ENCODE measurements at places on chromosomes 7 and 10. TPM values are rescaled to one million over a fixed set of nuclear protein-coding genes. Genes with fewer than 3 reads are reported as not detected.

Gene IDI2
- not detected for total RNA-seq

GRCh38 chr10:129415215-129416140 is 51.6 kb upstream of the MGMT start:
- DNase-seq: no peak

Gene ALOX5
- total RNA-seq: 23.1 TPM

Gene C7orf33
- not detected for total RNA-seq

GRCh38 chr7:89666136-89666835 is 488.0 kb upstream of the STEAP1 start:
- no peak for DNase-seq

Gene ZNF800
- total RNA-seq: 36.9 TPM

DNA sequence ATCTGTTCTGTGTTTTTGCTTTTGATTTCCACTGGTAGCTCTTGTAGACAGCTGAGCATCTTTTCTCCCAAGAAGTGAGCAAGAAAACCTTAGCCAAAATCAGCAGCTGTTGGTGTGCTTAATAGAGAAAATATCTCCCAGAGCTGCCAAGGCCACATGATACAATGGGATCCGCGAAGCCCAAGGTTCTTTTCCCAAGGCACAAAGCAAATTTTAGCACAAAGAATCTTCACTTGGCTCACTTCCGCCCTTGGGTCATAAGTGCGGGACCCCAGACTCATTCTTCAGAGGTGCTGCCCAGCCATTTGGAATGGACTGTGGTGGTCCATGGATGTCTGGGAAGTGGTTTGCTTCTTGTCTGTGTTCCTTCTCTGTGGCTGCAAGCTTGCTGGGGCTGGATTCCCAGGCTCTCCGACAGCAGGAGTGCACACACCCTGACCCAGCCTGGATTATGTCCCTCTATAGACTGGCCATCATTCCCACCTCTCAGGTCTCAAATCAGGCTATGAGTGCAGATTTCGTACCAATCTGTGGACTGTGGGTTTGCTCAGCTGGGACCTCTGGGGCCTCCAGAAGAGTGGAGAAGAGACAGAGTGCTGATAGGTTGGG is 93.0 kb upstream of the TMEM72 start:
- DNase-seq: no peak

- no peak for DNase-seq
Measured at GRCh38 chr10:133336118-133336576, 549 bp downstream of the CALY start.

- no peak for DNase-seq
Measured at GRCh38 chr7:155804897-155805825, 7.1 kb downstream of the SHH start.

DNA sequence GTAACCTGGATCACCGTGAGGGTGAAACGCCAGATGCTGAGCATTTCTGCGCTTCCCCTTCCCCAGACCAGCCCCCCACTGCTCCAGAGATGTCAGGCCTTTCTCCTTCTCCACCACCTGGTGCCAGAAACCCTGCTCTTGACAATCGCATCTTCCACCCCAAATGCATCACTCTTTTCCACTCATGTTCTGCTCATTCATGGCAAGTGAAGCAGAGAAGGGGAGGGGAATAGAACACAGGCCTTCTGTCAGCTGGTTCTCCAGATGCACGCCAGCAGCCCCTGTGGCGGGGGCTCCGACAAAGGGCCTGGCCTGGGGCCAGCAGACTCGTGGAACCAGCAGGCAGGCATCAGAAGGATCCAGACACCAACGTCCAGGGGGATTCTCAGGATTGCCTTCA is 68.5 kb upstream of the SVIL start:
- DNase-seq: no peak

Gene ESYT2
- 102 TPM for total RNA-seq

DNA sequence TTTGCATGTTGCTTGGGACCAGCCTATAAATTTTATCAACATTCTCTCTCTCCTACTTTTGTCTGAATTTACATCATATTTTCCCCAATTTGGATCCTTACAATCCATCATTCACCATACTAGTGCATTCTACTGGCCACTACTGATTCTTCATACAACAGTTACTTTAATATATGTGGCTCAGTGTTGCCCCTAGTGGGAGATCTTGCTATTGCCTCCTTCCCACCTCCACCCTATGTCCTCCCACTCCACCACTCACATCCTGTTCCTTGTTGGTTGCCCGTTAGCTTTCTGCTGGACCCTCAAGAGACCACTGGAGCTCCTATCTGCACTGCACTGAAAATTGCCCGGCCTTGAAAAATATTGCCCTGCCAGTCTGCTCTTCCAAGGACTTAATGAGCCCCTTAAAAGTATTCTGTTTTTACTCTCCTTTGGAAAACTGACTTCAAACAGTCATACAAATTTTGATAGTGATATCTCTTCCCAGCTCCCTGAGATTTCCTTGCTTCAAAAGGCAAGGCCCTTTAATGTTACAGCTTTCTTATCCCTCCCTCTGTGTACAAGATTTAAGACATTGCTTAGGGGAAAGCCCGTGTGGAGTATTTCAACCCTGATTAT is 243.2 kb upstream of the TMEM229A start:
- DNase-seq: no peak

DNA sequence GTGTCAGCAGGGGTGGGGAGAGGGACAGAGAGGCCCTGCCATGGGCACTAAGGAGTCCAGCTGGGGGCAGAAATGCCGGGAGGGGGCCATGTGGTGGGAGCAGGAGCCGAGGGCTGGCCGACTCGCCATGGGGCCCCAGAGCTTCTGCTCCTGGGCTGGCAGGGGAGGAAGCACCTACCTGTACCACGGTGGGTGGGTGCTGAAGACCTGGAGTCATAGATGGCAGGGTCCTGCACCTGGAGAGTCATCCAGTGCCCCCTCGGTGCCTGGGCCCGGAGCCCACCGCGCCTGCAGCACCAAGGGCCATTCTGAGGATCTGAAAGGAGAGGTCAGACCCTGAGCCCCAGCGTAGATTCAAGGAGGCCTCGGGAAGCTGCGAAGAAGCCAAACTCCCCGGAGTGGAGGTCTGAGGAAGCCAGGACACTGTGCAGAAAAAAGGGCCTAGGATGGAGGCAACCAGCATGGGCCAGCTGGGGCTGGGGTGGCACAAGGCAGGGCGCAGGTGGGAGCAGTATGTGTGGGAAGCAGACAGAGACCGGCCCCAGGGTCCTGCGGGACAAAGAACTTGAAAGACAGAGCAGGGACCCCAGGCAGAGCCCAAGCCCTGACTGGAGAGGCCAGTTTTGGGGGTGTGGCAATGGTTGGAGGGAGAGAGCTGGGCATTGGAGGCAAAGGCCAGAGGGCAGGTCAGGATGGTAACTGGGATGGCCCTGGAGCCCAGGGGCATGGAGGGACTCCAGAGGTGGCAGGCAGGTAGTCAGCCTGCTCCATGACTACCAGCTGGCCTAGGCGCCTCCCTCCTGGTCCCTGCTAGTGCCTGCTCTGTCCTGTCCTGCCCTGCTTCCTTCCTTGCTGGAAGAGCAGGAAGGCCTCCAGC is 26.7 kb upstream of the SMARCD3 start:
- DNase-seq: peak; percentile 63

DNA sequence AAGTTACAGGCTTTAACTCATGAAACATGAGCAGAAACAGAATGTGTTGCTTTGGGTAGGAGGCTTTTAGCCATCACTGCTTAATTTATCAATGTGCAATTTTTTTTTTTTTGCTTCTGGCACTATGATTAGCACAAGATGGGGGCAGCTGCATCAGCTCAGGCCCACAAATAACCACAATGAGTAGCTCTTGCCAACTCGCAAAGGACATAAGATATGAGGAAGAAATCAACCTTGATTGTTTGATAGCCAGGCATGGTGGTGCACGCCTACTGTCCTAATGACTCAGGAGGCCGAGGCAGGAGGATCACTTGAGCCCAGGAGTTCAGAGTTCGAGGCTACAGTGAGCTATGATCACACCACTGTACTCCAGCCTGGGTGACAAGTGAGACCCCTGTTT is 12.3 kb downstream of the NOD1 start:
- DNase-seq: no peak

Gene ZNF727
- not detected for total RNA-seq

GRCh38 chr10:10886861-10887531 is 130.7 kb upstream of the CELF2 start:
- DNase-seq: no peak

Gene PRSS37
- not detected for total RNA-seq

DNA sequence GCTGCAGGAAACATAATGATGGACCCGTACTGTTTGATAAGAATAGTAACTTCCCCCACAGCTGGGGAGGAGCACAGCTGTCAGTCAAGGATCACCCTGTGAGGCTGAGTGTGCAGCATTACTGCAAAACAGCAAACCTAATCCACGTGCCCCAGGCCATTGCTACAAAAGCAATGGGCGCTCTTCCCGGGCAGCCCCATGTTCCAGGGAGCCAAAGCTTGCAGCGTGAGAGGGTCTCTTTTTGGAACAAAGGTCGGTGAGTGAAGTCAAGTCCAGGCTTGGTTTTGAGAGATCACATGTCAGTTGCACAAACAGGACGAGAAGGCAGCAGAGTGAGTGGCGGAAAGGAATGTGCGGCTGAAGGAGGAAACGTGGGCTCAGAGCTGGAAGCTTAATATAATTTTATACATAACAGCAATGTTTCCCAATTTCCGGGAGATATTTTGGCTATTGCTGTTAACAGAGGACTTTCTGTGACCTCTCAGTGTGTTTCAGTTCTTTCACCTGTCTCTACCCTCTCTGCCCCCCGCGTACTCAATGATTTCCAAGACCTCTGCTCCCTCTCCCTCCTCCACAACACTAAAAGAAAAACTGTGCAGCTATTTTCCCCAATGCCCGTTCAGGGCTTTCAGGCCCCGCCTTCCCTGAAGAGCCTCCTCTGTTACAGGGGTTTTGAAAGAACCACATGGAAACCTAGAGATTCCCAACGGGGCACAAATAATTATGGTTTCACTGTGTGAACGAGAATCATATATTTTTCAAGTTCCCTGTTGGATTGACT is 128.9 kb downstream of the MTPAP start:
- DNase-seq: no peak

Gene TFR2
- total RNA-seq: not detected

Gene ARMS2
- not detected for total RNA-seq

DNA sequence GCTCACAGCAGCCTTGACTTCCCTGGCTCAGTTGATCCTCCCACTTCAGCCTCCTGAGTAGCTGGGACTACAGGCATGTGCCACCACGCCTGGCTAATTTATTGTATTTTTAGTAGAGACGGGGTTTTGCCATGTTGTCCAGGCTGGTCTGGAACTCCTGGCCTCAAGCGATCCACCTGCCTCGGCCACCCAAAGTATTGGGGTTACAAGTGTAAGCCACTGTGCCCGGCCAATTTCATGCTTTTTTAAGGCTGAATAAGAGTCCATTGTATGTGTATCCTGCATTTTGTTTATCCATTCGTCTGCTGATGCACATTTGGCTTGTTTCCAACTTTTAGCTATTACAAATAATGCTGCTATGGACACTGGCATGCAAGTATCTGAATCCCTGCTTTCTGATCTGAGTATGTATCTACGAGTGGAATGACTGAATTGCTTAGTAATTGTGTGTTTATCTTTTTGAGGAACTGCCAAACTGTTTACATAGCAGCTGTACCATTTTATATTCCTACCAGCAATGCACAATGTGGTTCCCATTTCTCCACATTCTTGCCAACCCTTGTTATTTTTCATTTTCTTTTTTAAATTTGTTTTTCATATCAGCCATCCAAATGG is 37.3 kb upstream of the TPST1 start:
- DNase-seq: no peak

GRCh38 chr10:79115302-79115701 is 46.5 kb downstream of the ZMIZ1 start:
- DNase-seq: no peak

Gene HOXA3
- total RNA-seq: 14.4 TPM

GRCh38 chr10:127485153-127485857 is 63.8 kb upstream of the NPS start:
- DNase-seq: no peak

- no peak for DNase-seq
Measured at GRCh38 chr7:44880317-44881018, 4.9 kb downstream of the PURB start.

- no peak for DNase-seq
Measured at GRCh38 chr7:30970074-30970473, 6.3 kb downstream of the GHRHR start.

DNA sequence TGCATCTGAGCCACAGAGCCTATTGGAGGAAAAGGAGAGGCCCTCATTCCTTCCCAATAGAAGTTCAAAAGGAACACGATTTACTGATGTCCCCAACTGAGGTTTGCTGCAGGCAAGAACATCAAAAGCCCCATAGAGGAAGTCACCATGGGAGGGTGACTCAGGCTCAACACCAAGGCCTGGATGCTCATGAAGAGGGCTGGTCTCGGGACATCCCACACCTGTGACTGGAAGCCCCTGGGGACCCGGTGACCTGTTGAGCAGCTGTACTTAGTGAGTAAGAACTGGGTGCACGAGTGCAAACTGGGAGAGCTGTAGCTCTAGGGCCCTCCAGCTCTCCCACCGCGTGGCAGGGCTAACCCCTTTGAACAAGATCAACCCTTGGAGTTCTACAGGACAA is 38.0 kb downstream of the CYTH3 start:
- no peak for DNase-seq

Gene FGL2
- 77.9 TPM for total RNA-seq

GRCh38 chr7:18119985-18120384 is 92.3 kb upstream of the PRPS1L1 start:
- DNase-seq: no peak

GRCh38 chr10:99341860-99342490 is 12.8 kb downstream of the CNNM1 start:
- DNase-seq: no peak

GRCh38 chr10:97109547-97109946 is 76.2 kb downstream of the SLIT1 start:
- DNase-seq: no peak

DNA sequence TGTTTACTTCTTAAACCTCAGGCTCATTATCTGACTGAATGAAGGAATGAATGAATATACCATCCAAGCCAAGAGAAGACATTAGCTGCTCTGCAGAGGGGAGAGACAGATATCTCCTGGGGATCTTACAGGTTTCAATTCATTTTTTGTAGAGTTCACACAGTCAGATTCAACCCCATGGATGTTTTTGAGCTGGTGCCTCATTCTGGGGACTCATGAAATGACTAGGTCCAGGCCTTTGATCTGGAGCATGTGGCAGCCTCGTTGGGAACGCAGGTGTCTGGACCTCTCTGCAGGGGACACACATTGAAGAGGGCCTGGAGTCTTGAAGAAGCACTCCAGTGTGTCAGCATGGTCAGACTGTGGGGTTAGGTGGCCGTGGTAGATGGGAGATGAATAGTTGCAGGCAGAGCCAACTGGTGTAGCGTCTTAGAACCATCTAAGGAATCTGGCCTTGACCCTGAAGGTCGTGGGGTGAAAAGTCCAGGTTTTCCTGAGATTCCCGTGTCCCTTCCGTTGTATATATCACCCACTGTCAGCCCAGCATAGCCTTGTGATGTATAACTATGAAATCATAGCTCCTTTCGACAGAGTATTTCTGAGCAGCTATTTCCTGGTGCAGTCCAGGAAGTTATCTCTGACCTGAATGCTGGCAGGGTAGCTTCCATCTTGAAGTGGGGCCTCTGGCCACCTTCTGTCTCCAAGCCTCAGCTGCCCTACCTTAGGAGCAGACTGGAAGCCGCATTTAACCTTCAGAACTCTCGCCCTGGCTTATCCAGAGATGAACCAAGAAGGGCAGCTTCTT is 22.3 kb downstream of the BTBD16 start:
- no peak for DNase-seq

Gene SRRM3
- 3.4 TPM for total RNA-seq

- no peak for DNase-seq
Measured at GRCh38 chr10:85858776-85859515, 507.6 kb downstream of the GRID1 start.

Gene GIMAP7
- total RNA-seq: 9.4 TPM

GRCh38 chr10:5971315-5971832 is 6.0 kb downstream of the IL15RA start:
- DNase-seq: no peak

Gene ZNF398
- total RNA-seq: 19.6 TPM

- no peak for DNase-seq
Measured at GRCh38 chr10:72315611-72316385, 38.9 kb downstream of the DNAJB12 start.
